IMR-90 (cell line): ENCODE measurements at places on chromosomes 7 and 10. TPM values are rescaled to one million over a fixed set of nuclear protein-coding genes. Genes with fewer than 3 reads are reported as not detected.
A peak's percentile ranks its signal among the peaks of the same experiment; 100 is the strongest.

NODAL gene
- total RNA-seq, result not detected in 2 replicates

ZNF365 gene
- 2.5 and 3.2 TPM in 2 replicates for total RNA-seq

DNA sequence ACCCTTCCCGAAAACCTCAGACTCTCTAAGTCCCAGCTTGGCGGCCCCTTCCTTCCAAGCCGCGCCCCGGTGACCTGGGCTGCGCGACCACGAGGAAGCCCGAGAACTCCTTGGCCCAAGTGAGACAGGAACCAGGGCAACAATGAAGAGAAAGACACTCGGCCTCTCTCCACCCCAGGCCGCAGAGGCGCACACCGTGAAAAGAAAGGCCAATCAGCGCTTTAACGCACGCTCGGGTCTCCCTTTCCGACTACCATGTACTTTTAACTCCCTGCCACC lies 166.4 kb upstream of the PPP1R3A start:
- peak overlapping the region; percentile 66 for H3K4me3 ChIP-seq
- no peak overlapping the region for H3K27ac ChIP-seq
- peaks cover 52% of the 10 kb centered on the region for H3K27me3 ChIP-seq
- peaks cover 4% of the 10 kb centered on the region; the same call in 1 of the 2 replicates for H3K4me1 ChIP-seq
- no peak for DNase-seq

DNA sequence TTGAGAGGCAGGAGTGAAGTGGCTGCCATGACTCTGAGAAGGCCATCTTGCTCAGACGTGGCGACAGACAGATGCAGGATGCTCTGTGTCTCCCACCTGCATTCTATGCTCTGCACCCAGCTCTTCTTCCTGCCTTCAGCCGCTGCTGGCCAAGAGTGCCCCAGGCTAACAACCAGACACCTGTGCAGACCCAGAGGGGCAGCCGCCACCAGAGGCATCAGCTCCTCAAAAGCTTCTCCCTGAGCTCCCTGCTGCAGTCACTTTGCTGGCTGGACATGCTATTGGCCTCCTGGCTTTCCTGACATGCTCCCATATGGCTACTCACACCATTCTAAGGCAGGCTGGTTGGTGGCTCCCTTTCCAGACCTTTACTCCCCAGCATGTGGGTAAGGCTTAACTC lies 70.6 kb upstream of the GRB10 start:
- DNase-seq, result no peak
- no peak overlapping the region for H3K27ac ChIP-seq
- no peak overlapping the region for H3K4me3 ChIP-seq
- H3K36me3 ChIP-seq, result no peaks in the 10 kb centered on the region
- H3K27me3 ChIP-seq, result peaks cover 60% of the 10 kb centered on the region
- no peaks in the 10 kb centered on the region for H3K4me1 ChIP-seq

KAZALD1 gene
- total RNA-seq, result 8.1 and 9.1 TPM in 2 replicates

- H3K4me3 ChIP-seq, result no peak overlapping the region
- peak; percentile 36 for DNase-seq
- H3K27ac ChIP-seq, result no peak overlapping the region
- no peaks in the 10 kb centered on the region for H3K36me3 ChIP-seq
Measured at GRCh38 chr10:22683140-22683389, 31.3 kb downstream of the PIP4K2A start.

NKX1-2 gene
- not detected in 2 replicates for total RNA-seq

DNA sequence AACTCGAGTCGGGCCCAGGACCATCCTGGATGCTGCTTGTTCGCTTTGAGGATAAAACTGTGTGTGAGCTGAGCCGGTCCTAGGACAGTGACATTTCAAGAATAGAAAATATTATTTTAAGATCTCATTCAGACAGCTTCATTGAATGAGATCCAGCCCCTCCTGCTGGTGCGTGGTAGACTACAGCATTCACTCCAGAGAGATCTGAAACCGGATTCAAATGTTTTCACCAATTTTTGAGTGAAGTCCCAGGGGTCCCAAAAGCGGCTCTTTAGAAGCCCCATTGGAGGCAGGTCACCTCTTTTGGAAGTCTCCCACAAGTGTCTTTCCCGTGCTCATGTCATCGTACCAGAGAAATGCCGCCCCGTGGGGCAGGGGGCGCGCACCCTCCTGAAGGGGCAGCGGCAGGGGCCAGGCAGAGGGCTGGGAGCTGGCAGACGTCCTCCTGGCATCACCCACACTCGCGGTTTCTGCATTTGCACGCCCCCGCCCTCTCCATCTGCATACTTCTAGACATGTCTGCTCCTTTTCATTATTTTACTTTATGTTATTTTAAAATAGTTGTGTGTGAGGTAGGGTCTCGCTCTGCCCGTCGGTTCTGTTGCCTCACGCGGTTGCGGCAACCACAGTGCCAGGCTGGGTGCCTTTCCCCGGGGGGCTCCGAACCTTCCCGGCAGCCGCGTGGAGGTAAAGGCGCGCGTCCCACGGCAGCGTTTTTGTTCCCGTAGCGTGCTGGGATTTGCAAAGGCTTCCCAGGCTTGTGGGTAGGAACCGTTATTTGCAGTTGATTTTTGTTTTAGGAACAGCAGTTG lies 52.3 kb upstream of the DPYSL4 start:
- no peak overlapping the region for H3K4me3 ChIP-seq
- no peaks in the 10 kb centered on the region for H3K4me1 ChIP-seq
- peaks cover 5% of the 10 kb centered on the region for H3K27me3 ChIP-seq
- H3K27ac ChIP-seq, result no peak overlapping the region
- H3K36me3 ChIP-seq, result no peaks in the 10 kb centered on the region
